ENCODE measurements at places on chromosomes 2 and 18.

DNA sequence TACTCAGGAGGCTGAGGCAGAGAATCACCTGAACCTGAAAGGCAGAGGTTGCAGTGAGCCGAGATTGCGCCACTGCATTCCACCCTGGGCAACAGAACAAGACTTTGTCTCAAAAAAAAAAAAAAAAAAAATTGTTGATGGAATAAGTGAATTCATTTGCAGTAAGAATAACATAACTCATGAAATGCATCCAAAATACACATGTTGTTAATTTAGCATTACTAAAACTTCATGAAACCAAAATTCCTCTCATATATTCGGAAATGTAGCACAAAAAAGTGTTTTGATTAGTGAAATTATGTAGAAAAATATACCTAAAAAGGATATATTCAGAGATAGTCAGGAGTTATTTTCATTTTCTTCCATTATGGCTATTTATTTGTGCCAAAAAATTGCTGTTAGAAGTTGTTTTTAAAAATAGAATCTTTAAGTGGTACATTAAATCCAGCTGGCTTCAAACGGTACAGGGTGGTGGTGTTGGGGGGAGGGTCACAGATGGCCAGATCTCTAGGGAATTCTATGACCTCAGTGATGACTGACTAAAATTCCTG lies 78.2 kb upstream of the UGP2 start:
- peak; percentile 65 for DNase-seq

DNA sequence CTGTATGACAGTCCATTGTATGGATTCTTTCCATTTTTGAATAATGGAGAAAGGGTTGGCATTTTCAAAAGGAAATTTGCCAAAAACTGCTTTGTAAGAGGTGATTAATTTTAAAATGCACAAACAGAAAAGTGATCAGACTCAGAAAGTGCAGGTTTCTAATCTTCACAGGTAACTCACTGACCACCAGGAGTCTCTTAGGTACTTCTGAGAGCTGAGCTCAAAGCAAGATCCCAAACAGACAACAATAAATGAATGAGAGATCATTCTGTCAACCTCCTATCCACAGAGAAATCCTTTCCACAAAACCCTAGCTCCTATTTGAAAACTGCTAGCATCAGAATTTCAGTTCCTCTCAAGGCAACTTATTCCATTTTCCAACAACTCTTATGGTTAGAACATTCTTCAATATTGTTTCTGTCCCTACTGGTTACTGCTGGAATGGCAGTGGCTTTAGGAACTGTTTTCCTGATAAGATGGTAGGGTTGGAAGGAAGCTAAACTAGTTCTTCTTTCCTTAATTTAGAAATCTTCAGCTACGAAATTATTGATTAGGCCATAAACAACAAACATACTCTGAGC lies 20.6 kb upstream of the HAAO start:
- no peak for DNase-seq

DNA sequence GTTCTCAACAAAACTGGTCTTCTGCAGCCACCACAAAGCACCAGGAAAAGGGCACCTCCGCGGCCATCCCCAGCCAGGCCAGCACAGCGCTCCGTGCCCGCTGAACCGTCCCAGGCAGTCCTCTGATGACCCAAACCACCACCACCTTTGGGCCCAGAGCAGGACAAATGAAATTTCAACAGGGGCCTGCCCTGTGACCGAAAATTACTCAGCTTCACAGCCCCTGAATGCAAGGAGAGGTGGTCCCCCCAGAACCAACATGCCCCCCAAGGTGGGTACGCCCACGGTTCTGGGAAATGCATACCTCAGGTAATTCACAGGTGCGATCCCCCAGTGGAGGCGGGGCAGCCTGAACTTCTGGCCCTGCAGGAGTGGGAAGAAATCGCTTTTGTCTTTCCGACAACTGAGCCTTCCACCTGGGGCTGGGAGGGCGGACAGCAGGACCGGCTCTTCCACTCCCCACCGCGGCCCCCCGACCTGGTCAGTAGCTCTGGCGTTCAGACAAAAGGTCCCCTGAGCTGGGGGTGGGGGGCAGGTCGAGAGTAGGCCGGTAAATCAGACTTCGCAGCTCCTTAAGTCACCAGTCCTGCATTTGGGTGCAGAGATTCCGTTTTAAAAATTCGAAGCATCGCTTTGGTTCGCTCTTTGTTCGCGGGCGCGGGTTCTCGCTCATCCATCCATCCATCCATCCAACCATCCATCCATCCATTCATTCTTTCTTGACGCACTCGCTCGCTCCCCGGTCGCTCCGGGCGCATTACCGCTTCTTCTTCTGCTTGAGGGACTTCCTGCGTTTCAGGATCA lies 1.4 kb downstream of the ARL4C start:
- no peak for DNase-seq

- DNase-seq = no peak
Measured at GRCh38 chr2:191318729-191319078, 73.5 kb downstream of the MYO1B start.

- no peak for DNase-seq
Measured at GRCh38 chr2:145043399-145043834, 523.5 kb upstream of the ZEB2 start.

DNA sequence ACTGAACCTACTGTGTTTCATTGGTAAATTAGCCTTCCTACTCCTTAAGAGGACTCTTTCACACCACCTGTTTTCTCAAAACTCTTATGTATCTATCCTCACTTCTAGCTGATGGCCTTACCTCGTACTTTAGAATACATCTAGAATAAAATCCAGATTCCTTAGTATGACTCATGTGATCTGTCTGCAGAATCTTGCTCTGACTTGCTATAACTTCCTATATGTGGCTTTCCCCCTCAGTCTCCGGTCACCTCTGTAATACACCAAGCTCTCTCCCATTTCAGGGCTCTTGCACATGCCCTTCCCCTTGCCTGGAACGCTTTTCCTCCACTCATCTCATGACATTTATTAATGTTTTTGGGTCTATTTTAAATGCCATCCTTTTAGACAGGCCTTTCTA lies 95.6 kb upstream of the LHCGR start:
- no peak for DNase-seq

All from AG09319 (cell line).